Suppressor macrophage (primary cell): ENCODE measurements at places on chromosomes 7 and 10.

DNA sequence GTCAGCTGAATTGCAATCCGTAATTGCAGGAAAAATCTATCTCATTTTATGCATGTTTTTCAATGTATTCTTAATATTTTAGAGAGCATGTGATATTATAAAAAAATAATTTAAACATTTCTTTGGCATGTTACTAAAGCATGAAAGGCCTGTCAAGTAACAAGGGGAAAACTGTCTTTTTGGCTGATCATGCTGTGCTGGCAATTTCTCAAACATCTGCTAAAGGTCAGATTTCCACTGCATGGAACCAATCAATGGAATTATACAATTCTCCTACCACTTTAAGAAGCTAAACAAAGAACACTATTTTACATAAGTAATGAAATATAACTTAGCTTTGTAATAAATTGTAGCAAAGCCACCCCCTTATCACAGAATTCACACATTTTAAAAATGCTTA, 49.4 kb downstream of the JMJD1C start:
- no peak for DNase-seq

DNA sequence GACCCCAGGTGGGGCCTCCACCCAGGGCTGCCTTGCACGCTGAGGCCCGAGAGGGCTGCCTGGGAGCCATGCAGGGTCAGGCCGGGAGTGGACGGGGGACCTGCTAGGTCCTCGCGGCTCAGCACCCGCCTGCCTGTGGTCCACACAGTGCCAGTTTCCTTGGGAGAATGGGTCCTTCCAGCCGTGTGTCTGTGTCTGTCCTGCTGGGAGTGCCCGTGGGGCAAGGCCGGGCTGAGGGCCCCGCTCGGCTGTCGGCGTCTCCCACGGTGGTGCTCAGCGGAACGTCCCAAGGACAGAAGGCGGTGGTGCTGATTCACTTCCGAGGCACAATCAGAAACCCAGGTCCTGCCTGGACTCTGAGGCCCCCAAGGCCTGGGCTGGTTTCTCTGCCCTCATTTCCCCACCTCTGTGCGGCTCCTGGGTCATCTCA, 23.2 kb upstream of the GTPBP4 start:
- no peak for DNase-seq

DNA sequence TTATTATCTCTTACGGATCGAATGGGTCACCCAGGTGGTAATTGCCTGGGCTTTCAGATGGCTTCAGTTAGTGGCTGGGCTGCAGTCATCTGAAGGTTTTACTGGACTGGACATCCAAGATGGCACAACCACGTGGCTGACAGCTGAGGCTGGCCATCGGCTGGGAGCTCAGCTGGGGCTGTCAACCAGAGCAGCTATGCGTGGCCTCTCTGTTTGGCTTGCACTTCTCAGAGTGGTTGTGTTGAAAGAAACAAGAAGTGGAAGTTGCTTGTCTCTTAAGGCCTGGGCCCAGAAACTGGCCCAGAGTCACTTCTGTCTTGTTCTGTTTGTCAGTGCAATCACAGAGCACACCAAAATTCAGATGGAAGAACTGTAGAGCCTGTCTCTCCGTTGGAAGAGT, 5.7 kb upstream of the GDI2 start:
- peak; percentile 61 for DNase-seq

GRCh38 chr10:11192304-11193000, 174.8 kb downstream of the CELF2 start:
- DNase-seq, result peak; percentile 76

DNA sequence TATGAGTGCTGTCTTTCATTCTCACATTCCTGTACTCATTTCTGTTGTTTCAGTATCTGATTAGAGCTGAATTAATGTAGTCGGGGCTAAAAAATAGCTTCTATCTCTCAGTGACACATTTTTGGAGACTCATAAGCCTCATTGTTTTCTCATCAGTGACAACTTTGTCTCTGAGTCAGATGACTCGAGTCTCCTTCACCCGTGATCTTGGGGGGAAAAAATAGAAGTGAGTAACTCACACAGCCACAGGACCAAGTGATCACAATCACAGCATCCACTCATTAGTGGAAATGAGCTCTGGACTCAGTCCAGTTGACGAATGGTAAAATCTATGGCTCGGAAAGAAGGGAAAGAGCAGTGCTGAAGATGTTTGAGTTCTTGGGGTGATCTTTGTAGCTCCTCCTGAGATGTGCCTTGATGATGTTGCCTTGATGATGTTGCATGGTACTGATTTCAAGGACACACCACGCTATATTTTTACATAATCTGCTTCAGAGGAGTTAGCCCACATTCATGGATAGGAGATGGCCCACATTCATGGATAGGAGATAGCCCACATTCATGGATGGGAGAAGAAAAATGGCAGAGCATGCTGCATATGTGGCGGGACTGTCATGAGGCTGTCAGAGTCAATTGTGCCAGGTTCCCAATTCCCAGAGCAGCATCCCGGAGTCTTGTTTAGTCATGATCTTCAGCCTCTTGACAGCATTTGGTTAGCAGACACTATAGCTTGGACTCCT, 214.7 kb downstream of the CELF2 start:
- DNase-seq, result peak; percentile 10

- no peak for DNase-seq
These were observed 168.3 kb upstream of the PPP1R3A start for GRCh38 chr7:114086914-114087652.

DNA sequence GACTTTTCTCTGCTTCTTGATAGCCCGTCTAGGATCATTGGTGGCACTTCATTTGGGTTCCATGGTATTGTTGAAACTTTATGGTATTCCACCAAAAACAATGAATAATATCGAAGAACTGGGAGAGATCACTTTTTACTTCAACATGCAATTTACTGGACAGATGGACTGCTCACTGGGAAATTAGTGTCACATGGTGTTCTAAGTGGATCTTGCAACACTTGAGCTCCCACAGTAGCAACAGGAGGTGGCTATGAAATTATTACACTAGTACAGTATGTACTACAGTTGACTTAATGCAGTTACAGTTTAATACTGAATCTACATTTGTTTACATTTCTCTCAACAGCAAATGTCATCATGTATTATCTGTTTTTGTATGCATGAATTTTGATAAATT, 997.3 kb downstream of the REEP3 start:
- DNase-seq, result no peak

- no peak for DNase-seq
These were observed 267.8 kb downstream of the SH2D4B start for GRCh38 chr10:80805343-80806020.

DNA sequence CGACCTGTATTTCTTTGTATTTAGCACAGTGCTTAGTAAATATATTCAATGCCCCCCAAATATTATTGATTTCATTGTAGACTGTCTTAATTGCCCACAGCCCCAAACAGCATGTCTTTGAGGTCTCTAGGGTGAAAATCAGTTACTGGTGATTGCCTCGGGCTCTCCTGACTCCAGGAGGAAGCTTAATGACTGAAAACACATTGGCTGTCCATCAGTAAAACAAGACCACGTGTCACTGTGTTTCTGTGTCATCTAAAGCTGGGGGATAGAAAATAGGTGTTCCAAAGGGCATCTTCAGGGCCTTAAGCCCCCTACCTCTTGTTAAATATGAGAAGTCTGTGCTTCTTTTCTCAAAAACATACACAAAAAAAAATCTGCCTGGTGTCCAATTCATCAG, 67.9 kb downstream of the CACNA2D1 start:
- no peak for DNase-seq

- no peak for DNase-seq
These were observed 32.6 kb downstream of the SLC26A5 start for GRCh38 chr7:103413407-103413806.

DNA sequence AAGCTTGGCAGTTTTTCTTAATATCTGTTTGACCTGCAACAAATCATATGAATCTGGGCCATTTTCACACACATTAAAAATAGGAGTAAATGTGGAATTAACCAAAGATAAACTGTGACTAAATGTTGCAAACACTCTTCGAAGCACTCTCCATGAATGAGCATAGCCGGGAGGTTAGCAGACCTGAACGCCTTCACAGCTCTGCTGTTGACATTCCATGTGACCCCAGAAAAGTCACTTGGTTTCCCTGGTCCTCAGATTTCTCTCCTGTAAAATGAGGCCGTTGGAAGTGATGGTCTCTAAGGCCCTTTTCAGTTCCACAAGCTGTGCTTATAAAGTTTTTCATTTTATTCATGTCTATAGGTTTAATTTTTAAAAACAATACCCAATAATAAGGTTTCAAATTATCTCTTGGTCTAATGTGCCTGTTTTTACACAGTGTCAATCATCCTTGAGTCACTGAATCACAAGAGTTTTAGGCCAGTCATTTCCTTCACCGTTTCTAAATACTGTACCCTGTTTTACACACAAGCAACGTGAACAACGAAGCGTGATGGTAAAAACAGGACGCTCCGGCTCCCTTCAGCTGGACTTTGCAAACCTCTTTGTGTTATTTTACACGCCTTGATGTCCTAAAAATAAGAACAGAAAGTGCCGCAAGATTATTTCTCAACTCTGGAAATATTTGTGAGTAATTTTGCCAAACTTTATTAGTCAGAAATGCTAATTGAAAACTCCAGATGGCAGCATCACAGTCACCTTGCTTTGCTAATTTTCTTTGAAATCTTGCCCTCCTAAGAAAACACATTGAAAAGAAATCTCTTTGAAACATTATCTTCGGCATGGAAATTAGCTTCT, 38.6 kb upstream of the MET start:
- peak; percentile 64 for DNase-seq

DNA sequence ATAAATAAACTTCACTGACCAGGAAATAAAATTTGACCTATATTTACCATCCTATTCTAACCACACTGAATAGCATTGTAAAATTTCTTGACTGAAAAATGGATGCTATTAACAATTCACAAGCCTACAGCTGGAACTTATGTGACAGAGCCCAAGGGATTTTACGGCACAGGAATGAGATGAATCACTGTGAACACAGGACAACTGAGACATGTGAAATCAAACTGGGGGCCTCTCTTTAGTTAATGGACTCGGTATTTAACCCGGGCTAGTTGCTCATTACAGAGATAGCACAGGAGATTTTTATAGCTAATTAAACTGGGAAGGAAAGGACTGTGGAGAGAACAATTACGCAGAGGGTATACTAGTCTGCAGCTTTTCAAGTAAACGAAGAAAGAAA, 100.6 kb downstream of the MICU1 start:
- DNase-seq, result no peak

DNA sequence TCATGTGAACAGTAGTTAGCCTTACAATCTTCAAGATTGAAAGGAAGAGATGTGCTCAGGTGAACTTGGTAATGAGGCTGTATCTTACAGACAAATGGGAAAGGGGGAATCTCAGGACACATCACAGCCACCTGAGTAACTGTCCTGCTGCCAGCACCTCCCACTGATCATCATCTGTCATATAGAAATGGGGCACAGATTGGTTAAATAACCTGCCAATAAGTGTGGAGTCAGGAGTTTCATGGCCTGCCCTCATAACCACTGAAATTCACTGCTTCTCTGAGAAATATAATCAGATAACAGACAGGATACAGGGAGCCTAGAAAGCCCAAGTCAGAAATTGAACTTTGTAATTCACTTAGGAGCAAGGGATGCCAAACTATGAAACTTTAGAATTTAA, 64.9 kb upstream of the TAS2R16 start:
- no peak for DNase-seq

GRCh38 chr10:112778579-112778978, 171.5 kb upstream of the TCF7L2 start:
- no peak for DNase-seq

DNA sequence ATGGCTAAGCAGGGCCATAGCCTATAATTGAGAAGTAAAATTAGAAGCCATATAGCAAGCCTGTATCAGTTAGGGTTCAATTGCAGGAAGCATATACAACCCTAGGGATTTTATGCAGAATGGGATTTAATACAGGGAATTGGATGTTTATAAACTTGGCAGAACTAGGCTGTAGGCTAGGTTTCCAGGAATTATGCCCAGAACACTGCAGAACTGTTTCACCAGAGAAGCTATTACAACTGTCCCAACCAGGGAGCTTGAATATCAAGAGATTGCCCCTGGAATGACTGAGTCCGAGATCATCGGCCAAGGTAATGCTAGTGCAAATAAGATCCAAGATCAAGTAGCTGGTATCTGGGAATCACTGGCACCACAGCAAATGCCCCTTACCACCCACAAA, 64.0 kb downstream of the PRR15 start:
- no peak for DNase-seq

DNA sequence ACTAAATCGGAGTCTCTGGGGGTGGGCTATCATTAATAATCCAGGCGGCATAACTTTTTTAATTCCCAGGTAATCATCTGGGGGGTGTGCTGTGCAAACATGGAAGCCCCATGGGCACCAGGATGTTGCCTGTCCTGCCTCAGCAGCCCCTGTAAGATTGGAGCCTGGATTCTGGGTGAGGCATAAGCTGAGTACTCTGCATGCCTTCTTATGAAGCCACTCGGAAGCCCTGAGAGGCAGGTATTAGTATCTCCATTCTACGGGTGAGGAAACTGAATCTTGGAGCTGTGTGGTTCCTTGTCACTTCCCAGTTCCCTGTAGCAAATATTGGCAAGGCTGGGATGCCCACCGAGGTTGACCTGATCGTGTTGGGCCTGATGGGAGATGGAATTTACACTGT, 7.4 kb upstream of the OPN4 start:
- no peak for DNase-seq

- DNase-seq, result no peak
These were observed 96.6 kb downstream of the ATE1 start for GRCh38 chr10:121831237-121831636.

DNA sequence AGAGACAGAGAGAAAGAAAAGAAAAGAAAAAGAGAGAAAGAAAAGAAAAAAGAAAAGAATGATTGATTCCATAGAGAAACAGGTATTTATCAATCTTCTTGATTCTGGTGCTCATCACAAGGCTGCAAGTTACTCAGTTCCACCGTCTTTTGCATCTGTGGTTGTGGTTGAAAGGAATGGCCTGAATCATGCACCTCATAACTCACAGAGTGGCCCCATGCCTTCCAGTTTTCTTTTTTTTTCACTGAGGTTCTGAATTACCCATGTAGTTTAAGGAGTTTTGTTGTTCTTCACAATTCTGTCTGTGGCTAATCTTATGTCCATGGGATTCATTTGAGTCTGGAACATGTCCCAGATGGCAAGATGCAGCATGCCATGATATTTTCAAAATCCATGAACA, 156.0 kb downstream of the ZNF33B start:
- no peak for DNase-seq

GRCh38 chr7:1053002-1053411, 8.7 kb downstream of the GPR146 start:
- peak; percentile 59 for DNase-seq

- DNase-seq, result no peak
These were observed 877 bp upstream of the NOD1 start for GRCh38 chr7:30479202-30480120.

DNA sequence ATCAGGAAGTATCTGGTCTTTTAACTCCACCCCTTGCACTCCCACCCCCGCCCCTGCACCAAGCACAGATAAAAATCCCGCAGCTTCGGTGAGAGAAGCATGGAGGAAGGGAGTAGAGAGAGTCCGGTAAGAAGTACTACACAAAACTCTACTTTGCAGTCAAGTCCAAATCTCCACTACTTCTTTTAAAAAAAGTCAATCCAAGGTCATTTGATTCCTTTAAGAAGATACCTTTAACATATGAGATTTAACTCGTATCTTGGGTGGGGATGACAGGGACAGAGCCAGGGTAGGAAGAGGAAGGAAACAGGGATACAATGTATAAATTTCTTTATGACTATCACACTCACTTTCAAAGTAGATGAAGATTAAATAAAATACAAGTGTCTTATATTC, 132.1 kb downstream of the NRBF2 start:
- DNase-seq, result peak; percentile 63

GRCh38 chr7:47024991-47025390, 556.9 kb downstream of the TNS3 start:
- no peak for DNase-seq
